Osteocyte (in vitro differentiated cells): ENCODE measurements at places on chromosomes 6 and 20. TPM values are rescaled to one million over a fixed set of nuclear protein-coding genes. Genes with fewer than 3 reads are reported as not detected.

DNA sequence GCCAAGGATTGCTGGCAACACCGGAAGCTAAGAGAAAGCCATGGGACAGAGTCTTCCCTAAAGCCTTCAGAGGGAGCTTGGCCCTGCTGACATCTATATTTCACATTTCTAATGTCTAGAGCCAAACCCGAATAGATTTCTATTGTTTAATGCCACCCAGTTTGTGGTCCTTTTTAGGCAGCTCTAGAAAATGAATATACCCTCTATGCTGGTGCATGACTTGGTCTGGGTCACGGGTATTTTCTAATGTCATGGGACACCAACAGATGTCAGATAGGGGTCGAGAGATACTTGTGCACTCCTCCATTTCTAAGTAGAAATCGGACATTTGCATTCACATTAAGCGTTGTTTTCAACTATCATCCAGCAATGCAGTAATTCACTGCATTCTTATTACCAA lies 37.0 kb upstream of the SOX4 start:
- no peak overlapping the region for H3K27ac ChIP-seq
- H3K36me3 ChIP-seq, result no peaks in the 10 kb centered on the region
- H3K27me3 ChIP-seq, result no peaks in the 10 kb centered on the region
- H3K4me3 ChIP-seq, result no peak overlapping the region
- H3K4me1 ChIP-seq, result no peaks in the 10 kb centered on the region

DNA sequence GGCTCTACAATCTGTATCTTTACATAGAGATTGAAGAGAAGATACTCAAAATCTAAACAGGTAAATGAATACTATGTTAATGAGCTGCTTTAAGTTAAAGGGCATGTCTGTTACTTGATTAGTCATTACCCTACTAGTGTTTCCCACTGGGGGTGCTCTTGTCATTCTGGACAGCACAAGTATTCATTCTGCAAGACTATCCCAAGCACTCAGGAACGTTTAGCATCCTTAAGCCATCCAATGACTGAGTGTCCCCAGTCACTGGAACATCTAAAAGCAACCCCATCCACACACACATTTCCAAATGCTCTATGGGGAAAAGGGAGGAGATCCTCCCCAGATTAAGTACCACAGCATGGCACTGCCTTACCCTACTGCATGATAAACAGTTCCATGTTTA lies 25.7 kb downstream of the EZR start:
- H3K36me3 ChIP-seq, result peaks cover 3% of the 10 kb centered on the region
- peaks cover 17% of the 10 kb centered on the region for H3K4me1 ChIP-seq
- H3K4me3 ChIP-seq, result no peak overlapping the region
- H3K27me3 ChIP-seq, result no peaks in the 10 kb centered on the region
- H3K27ac ChIP-seq, result no peak overlapping the region
- no peak for DNase-seq

GRCh38 chr6:157106487-157106886 lies 216.8 kb downstream of the TMEM242 start:
- DNase-seq, result no peak
- peak overlapping the region; percentile 88 for H3K27ac ChIP-seq
- no peaks in the 10 kb centered on the region for H3K27me3 ChIP-seq
- H3K4me1 ChIP-seq, result peaks cover 43% of the 10 kb centered on the region
- no peak overlapping the region for H3K4me3 ChIP-seq
- peaks cover 12% of the 10 kb centered on the region for H3K36me3 ChIP-seq

DNA sequence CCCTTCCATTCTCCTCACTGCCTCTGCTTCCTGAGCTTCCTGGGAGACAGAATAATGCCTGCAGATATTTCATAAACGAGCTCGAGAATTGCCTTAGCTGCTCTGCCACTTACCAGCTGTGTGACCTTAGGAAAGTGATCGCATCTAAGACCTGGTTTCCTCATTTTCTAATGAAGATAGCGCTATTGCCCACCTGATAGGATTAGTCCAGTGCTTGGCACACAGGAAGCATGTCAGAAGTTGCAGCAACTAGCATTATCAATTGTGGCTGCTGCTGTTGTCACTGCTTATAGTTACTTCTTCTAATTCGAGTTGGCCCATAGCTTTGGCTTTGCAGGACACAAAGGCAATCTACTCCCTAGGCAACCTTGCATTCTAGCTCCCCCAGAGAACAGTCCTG lies 305.5 kb upstream of the SGK1 start:
- H3K4me1 ChIP-seq, result peaks cover 45% of the 10 kb centered on the region
- no peak for DNase-seq
- H3K27ac ChIP-seq, result no peak overlapping the region
- no peaks in the 10 kb centered on the region for H3K27me3 ChIP-seq
- H3K36me3 ChIP-seq, result no peaks in the 10 kb centered on the region

GRCh38 chr6:136604328-136604825 lies 54.2 kb upstream of the MAP7 start:
- H3K27me3 ChIP-seq, result no peaks in the 10 kb centered on the region
- no peak overlapping the region for H3K4me3 ChIP-seq
- H3K27ac ChIP-seq, result no peak overlapping the region
- peaks cover 33% of the 10 kb centered on the region for H3K4me1 ChIP-seq
- DNase-seq, result no peak
- no peaks in the 10 kb centered on the region for H3K36me3 ChIP-seq

DNA sequence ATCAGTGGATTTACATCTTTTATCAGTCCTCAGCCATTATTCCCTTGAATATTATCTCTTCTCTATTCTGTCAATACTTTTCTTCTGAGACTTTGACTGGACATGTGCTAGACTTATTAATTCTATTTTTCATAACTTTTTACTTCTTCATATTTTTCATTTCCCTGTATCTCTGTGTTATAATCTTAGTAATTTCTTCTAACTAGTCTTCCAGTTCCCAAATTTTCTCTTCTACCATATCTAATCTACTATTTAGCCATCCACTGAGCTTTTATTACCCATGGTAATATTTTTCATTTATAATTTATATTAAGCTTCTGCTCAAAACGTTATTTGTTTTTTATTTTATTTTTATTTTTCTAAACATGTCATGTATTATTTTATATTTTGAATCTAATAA lies 13.1 kb upstream of the FNDC1 start:
- no peaks in the 10 kb centered on the region for H3K4me1 ChIP-seq
- no peak overlapping the region for H3K27ac ChIP-seq
- H3K36me3 ChIP-seq, result no peaks in the 10 kb centered on the region
- H3K4me3 ChIP-seq, result no peak overlapping the region
- no peak for DNase-seq

DNA sequence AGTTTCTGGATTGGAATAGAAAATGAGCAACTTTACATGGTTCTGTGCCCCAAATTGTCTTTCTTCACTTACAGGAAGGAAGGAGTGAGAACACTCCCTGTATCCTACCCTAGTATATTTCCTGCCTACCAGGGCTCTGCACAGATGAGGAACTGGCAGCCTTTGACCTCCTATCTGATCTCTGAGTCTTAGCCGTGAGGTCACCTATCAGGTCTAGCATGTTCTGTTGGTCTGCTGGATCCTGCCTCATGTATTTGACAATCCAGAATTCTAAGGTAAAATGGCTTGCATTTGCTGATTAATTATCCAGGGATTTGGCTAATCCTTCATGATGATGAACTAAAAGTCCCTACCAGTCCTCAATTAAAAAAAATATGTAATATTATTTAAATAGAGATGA lies 35.0 kb upstream of the TRAM2 start:
- no peaks in the 10 kb centered on the region for H3K27me3 ChIP-seq
- no peak for DNase-seq
- H3K27ac ChIP-seq, result no peak overlapping the region
- no peak overlapping the region for H3K4me3 ChIP-seq
- H3K36me3 ChIP-seq, result peaks cover 2% of the 10 kb centered on the region

GRCh38 chr6:87498048-87498447 lies 25.3 kb downstream of the SLC35A1 start:
- no peak overlapping the region for H3K4me3 ChIP-seq
- peaks cover 5% of the 10 kb centered on the region for H3K4me1 ChIP-seq
- no peak overlapping the region for H3K27ac ChIP-seq
- no peaks in the 10 kb centered on the region for H3K27me3 ChIP-seq

DNA sequence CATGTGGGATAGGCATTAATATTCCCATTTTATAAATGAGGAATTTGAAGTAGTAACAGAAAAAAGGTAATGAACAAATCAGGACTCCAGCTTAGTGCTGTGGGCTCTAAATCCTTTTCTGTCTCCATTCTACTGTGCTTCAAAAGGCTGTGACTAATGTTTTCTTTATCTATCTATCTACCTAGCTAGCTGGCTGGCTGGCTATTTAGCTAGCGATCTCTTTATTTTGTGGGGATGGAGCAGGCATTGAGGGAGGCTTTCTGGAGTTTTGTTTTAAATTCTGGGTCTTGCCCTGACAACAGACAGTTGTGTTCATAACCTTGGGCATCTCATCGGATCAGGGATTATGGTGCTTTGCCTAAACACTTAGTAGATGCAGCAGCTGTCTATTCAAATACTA lies 139.2 kb downstream of the SOX4 start:
- no peaks in the 10 kb centered on the region for H3K27me3 ChIP-seq
- no peak overlapping the region for H3K4me3 ChIP-seq
- H3K4me1 ChIP-seq, result peaks cover 28% of the 10 kb centered on the region
- DNase-seq, result no peak
- H3K36me3 ChIP-seq, result no peaks in the 10 kb centered on the region

DNA sequence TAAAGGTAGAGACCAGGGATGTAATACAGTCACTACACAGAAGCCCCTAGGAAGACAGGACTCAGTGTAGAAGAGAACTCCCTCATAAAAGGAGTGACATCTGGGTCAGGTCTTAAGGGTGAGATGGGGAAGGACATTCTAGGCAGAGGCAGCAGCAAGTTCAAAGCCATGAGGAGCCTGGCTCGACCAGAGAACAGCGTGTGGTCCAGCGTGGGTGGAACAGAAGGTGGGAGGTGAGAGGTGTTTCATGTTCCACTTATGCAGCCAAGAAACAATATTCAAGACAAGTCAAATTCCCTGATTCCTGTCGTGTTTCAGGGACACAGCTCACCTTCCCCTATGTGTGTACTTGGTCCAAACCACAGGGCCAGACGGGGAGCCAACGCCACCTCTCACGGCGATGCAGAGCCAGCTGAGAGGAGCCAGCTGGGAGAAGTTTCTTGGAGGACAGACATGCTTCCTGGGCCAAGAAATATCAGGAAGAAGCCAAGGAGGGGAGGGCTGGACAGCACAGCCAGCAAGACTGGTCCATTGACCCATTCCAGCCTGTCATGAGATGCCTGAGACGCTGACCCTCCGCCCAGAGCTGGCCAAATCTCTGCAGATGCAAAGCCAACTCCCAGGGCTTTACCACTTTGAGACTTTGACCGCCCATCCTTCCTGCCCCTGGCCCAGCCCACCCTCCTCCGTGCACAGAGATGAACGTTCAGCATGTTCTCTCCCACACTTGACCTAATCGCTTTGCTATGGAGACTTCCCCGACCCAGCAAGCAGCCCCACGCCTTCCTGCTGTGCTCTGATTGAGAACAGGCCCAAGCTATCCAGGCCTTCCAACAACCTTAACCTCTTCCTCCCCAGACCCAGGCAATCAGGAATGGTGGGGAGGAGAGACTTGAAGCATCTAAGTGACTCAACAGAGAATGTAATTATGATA lies 113.8 kb downstream of the PRND start:
- H3K36me3 ChIP-seq, result peaks cover 2% of the 10 kb centered on the region
- no peak for DNase-seq
- no peak overlapping the region for H3K27ac ChIP-seq
- peaks cover 13% of the 10 kb centered on the region for H3K4me1 ChIP-seq
- no peak overlapping the region for H3K4me3 ChIP-seq

- no peak overlapping the region for H3K27ac ChIP-seq
- H3K4me1 ChIP-seq, result peaks cover 7% of the 10 kb centered on the region
- no peak for DNase-seq
Observed at GRCh38 chr6:17679726-17680125, 27.0 kb downstream of the NUP153 start.

- DNase-seq, result no peak
- no peak overlapping the region for H3K4me3 ChIP-seq
- H3K27ac ChIP-seq, result peak overlapping the region; percentile 56
- H3K36me3 ChIP-seq, result no peaks in the 10 kb centered on the region
- H3K4me1 ChIP-seq, result peaks cover 43% of the 10 kb centered on the region
Observed at GRCh38 chr6:122651031-122651430, 40.8 kb downstream of the PKIB start.

DNA sequence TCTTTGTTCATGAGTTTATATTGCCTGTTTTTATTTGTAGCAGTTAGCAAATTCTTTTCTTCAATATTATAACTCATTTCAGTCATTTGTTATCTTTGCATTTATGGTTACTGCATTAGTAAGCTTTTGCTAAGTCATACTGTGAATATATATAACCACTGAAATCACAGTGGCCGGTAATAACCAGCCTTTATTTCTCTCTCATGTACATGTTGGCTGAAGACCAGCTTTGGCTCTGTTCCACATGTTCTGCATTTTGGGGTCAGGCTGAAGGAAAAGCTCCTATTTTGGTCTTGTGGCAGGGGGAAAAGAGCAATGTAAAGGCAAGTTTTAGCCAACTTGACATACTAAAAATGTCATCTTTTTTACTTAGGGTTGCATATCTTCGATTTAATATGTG lies 276.3 kb downstream of the BCKDHB start:
- H3K4me1 ChIP-seq, result peaks cover 14% of the 10 kb centered on the region
- H3K27me3 ChIP-seq, result no peaks in the 10 kb centered on the region
- no peak for DNase-seq
- H3K27ac ChIP-seq, result peak overlapping the region; percentile 5
- no peaks in the 10 kb centered on the region for H3K36me3 ChIP-seq

- no peak for DNase-seq
- H3K27ac ChIP-seq, result no peak overlapping the region
- H3K27me3 ChIP-seq, result no peaks in the 10 kb centered on the region
- no peak overlapping the region for H3K4me3 ChIP-seq
Observed at GRCh38 chr20:48761023-48761785, 66.6 kb downstream of the PREX1 start.

Gene DDO
- total RNA-seq, result not detected in 2 replicates

Gene UNC5CL
- 0.51 and 0.76 TPM in 2 replicates for total RNA-seq

Gene EYS
- not detected in 2 replicates for total RNA-seq

Gene ADGRF4
- total RNA-seq, result not detected in 2 replicates

Gene RAB44
- total RNA-seq, result not detected in 2 replicates

Gene RAB32
- total RNA-seq, result 47.7 and 54.2 TPM in 2 replicates

Gene FAM162B
- total RNA-seq, result not detected in 2 replicates

Gene TSHZ2
- not detected in 2 replicates for total RNA-seq

Gene GSTA3
- total RNA-seq, result not detected in 2 replicates

Gene VGLL2
- total RNA-seq, result not detected in 2 replicates
